Activated effector memory CD4-positive, alpha-beta T cell treated with anti-CD3 and anti-CD28 coated beads, Interleukin-2, amount 50 U/mL, for 16 hours (primary cell): ENCODE measurements at places on chromosomes 7 and 10.

- DNase-seq, result no peak
Measured at GRCh38 chr10:119003572-119004289, 25.8 kb upstream of the NANOS1 start.

- peak; percentile 67 for DNase-seq
Measured at GRCh38 chr10:100186253-100187212, 704 bp upstream of the ERLIN1 start.

- DNase-seq, result no peak
Measured at GRCh38 chr7:2601065-2601464, 30.7 kb upstream of the TTYH3 start.

GRCh38 chr10:77527839-77528238 lies 109.8 kb downstream of the KCNMA1 start:
- DNase-seq, result no peak

DNA sequence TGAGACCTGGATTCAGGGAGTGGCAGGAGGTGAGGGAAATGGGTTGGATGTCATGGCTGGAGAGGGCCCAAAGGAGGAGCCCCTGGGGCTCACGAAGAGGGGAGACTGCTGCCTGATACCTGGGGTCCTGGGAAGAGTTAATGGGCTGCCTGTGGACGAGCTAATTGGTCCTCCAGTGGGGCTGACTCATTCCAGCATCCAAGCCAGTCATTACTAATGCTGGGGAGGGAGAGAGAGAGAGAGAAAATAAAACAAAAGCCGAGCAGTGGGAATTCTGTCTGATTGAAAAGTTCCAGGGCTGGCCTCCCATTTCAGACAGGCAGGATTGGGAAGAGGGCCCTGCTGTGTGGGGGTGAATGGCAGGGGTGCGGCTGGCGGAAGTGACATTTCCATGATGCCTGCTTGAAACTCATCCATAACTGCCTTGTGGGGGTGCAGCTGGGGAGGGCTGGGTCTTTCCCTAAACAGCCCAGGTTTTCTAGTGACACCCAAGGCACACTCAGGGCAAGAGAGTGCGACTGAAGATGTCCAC lies 297.8 kb downstream of the RPS24 start:
- no peak for DNase-seq

DNA sequence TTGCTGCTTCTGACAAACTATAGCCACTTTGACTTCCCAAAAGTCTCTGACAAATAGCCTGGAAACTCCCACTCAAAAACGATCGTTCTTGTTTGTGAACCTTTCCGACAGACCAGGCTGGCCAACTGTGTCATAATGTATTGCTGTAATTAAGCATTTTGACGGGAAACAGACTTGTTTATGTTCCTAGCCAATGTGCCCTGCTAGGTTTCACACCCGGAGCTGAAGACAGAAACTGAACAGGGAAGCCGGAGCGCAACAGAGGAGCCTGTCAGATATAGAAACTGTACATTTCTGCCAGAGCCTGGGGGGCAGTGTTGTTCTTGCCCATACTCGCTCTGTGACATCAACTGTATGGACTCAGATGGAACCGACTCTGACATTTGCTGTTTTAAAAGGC lies 55.3 kb upstream of the C7orf33 start:
- peak; percentile 64 for DNase-seq

GRCh38 chr7:46864716-46865115 lies 717.2 kb downstream of the TNS3 start:
- DNase-seq, result no peak

GRCh38 chr10:112915590-112916572 lies 34.2 kb upstream of the TCF7L2 start:
- no peak for DNase-seq

- no peak for DNase-seq
Measured at GRCh38 chr7:20474249-20474648, 141.2 kb upstream of the ABCB5 start.

DNA sequence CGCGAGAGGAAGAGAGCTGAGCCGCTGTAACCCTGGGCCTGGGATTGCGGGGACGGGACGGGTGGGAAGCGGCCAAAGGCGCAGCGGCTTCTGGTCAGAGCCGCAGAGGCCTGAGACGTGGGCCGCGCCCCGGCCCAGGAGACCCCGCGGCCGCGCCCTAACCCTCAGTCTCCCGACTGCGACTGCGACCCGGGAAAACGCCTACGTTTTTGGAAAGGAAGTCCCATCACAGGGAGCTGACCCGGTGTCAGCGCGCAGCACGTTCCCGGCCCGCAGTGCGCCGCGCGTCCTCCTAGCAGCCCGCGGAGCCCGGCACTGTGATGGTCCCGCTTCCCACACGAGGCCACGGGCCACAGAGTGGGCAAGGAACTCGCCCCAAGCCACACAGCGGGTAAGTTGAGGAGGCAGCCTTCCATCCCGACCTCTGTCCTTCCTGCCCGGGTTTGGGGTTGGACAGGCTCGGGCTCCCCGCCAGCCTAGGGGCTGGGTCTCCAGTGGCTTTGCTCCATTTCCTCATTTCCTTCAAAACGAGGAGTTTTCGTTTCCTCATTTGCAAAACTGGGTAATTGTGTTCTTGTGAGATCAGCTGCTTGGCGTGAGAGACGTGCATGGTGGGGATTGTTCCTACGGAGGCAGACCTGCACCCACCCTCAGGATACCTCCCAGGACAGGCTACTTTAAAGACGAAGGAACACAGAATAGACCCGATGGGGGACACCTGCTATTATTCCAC lies 1.2 kb downstream of the GPNMB start:
- no peak for DNase-seq

GRCh38 chr10:117275121-117275520 lies 34.2 kb downstream of the SLC18A2 start:
- no peak for DNase-seq

GRCh38 chr10:26859241-26860101 lies 1.3 kb downstream of the ABI1 start:
- DNase-seq, result no peak

- DNase-seq, result no peak
Measured at GRCh38 chr7:99098286-99098823, 45.6 kb downstream of the SMURF1 start.

DNA sequence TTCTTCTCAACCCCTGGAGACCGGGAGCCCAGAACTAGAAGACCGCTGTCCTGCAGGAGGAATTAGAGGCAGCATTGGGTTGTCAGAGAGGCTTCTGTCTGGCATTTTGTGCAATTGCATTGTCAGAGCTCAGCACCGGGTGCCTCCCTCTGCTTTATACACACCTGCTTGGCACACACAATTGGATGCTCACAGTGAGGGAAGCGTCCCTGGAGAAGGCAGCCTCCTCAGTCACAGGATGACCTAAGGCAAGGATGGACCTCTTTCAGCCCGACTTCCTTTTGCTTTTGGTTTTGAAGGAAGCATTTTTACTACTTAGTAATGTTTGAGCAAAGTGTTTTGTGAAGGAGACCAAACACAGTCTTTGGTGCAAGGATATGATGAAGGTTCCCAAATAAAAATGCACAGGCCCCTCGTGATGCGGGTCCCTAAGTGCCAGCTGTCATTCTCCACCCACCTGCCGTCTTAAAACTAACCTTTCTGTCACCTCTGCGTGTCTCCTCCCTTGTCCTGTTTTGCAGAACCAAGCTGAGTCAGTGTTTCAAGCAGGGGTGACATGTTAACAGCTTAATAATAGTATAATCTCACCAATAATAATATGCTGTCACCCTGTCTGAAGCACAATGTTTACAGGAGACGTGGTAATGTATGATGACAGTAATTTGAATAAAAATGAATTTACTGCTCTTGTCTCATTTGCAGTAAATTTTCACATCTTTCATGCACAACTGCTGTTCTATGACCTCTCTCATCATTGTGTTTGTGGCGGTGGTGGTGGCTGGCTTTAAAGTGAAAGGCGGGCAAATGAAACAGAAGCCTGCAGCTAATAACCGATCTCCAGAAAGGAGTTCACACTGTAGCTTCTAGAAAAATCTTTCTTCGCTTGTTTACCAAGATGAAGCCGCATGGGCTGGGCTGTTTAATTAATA lies 430.2 kb upstream of the MKI67 start:
- DNase-seq, result no peak

GRCh38 chr7:136326045-136326609 lies 349.0 kb upstream of the MTPN start:
- DNase-seq, result no peak

- DNase-seq, result no peak
Measured at GRCh38 chr7:116164552-116165306, 45.6 kb upstream of the TES start.

- no peak for DNase-seq
Measured at GRCh38 chr10:28298951-28299350, 3.9 kb downstream of the MPP7 start.

DNA sequence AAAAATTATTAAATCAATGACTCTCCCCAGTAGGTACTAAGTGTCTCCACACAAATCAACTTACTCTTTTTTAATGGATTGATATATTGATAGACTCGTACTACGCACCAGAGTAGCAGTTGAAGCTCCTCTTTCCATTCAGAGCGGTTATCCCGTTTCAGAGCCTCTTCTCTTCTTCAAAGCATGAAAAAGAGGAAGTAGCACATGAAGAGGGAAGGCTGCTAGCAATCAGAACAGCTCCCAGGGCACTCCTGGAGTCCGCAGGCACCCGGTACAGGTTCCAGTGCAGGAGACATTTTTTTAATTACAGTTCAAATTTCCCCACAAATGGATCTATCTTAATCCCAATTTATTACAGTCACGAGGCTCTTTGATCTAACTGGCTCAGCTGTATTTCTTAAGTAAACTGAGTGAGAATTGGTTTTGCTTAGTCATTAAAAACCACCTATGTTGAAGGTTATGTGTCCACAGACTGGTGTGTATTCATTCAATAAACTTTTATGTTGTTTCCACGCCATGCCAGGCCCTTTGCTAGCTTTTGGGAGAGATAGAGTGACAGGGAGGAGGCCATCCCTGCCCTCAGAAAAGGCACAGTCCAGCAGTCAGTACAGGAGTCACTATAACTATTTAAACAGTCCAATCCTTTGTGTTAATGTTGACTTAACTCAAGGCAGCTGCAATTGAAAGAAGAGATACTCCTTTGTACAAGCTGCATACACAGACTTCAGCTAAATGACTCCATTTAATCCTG lies 32.1 kb upstream of the CALN1 start:
- DNase-seq, result no peak

DNA sequence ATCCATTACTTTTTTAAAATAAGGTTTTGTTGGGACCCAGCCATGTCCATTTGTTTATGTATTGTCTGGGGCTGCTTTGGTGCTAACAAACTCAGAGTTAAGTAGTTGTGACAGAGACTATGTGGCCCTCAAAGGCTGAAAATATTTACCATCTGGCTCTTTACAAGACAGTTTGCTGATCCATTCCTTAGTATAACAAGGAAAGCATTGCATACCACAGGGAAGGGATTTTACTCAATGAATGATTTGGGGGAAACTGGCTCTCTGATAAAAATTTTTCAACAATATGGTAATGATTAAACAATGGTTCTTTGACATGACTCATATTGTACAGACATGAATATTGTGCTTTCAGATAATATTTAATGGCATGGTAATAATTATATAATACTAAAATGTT lies 738.1 kb downstream of the KCNMA1 start:
- no peak for DNase-seq

- DNase-seq, result no peak
Measured at GRCh38 chr7:51732951-51733350, 416.3 kb upstream of the COBL start.

GRCh38 chr7:107017965-107018719 lies 26.4 kb upstream of the PRKAR2B start:
- no peak for DNase-seq

DNA sequence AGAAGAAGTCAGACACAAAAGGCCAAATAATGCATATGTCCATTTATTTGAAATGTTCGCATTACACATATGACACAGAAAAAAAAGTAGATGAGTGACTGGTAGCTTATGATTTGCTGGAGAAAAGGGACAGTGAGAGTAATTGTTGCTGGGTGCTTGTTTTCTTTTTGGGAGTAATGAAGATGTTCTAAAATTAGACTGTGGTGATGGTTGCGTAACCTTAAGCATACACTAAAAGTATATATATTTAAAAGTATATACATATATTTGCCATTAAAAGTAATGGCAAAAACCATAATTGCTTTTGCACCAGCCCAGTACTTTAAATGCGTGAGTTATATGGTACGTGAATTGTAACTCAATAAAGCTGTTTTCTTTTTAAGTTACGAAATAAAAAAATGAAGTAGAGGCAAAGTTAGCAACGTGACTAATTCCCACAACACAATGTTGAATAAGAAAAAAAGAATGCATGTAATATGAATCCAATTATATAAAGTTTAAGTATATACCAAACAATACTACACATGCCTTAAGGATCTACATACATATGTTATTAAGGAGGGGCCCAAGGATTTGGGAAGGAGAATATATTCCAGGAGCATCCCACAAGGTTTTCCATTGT lies 360.4 kb upstream of the CELF2 start:
- no peak for DNase-seq

DNA sequence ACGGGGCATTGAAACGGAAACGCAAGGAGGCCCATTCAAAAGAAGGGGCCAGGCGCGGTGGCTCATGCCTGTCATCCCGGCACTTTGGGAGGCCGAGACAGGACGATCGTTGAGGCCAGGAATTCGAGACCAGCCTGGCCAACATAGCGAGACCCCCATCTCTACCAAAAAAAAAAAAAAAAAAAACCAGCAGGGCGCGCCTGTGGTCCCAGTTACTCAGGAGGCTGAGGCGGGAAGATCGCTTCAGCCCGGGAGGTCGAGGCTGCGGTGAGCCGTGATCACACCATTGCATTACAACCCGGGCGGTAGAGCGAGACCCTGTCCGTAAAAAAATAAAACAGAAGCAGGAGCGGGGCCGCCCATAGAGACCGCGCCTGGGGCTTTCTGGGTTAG lies 396 bp downstream of the PSMG3 start:
- no peak for DNase-seq

DNA sequence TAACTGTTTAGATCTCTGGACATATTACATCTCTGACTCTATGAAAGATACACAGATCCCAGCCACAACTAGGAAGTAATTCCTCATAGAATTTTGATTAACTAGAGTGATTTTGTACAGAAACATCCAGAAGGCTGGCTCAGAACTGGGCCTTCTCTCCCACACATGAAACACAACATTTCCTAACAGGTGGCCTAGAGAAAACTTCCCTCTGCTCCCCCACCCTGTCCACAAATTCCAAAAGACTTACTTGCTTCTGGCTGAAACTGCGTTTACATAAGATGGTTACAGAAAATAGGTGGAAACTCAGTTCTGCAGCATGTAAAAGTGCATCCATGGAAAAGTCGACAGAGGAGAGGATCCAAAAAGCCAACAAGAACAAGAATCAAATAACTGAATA lies 132.9 kb downstream of the FZD1 start:
- no peak for DNase-seq

DNA sequence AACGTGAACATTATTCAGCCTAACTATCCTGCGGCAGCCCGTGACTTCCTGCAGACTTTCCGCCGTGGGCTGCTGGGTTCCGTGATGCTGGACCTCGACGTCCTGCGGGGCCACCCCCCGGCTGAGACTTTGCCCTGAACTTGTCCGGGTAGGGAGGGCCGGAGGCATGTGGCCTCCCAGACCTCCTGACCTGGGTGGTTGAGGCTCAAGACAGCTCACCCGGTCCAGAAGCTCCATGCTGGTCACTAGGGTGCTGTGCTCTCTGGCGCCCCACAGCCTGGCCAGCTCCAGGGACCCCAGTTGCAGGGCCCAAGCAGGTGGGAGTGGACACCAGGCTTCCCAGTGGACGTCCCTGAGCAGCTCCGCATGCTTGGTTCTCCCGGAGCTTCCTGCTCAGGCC lies 4.4 kb downstream of the SPRN start:
- peak; percentile 59 for DNase-seq

- DNase-seq, result peak; percentile 68
Measured at GRCh38 chr10:70405037-70405824, 1.3 kb downstream of the EIF4EBP2 start.

- no peak for DNase-seq
Measured at GRCh38 chr10:24457661-24458318, 248.9 kb downstream of the KIAA1217 start.

- no peak for DNase-seq
Measured at GRCh38 chr10:79249186-79250121, 97.8 kb upstream of the PPIF start.
